RPMI8226 (cell line): ENCODE measurements at places on chromosomes 4 and X.
A peak's percentile ranks its signal among the peaks of the same experiment; 100 is the strongest.

DNA sequence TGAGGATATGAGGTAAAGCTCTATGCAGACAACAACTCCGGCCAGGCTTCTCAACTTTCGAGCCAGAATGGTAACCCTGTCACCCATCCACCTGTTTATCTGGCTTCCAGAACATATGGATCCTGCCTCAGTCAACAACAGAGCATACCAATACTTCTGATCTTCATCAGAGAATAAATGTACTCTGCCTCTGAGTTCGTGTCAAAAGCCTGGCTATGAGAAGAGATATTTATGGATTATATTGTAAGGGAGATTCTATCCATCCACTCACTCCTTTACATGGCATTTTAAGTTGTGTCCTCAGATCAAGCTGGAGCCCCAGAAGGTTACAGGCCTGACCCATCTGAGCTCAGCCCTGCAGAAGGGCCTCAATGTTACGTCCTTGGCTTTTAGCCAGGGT is 9.8 kb upstream of the FOXO4 start:
- DNase-seq, result no peak

- DNase-seq, result peak; percentile 26
Measured at GRCh38 chrX:139759637-139760036, 51.7 kb upstream of the MCF2 start.

DNA sequence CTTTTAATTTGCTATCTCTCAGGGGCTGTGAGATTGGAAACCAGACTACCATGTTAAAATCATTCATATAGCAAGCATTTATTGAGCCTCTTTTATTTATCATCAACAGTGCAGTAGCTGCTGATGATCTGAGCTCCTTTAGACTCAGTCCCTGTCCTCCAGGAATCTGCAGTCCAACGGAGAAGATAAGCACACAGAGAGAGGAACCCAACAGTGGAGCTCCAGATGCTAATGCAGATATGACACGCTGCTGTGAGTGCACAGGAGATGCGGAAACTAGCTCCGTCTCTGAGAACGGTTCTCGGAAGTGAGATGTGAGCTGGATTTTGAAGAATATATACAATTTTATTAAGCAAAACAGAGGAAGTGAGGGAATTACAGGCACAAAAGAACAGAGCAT is 35.4 kb downstream of the DCHS2 start:
- no peak for DNase-seq

DNA sequence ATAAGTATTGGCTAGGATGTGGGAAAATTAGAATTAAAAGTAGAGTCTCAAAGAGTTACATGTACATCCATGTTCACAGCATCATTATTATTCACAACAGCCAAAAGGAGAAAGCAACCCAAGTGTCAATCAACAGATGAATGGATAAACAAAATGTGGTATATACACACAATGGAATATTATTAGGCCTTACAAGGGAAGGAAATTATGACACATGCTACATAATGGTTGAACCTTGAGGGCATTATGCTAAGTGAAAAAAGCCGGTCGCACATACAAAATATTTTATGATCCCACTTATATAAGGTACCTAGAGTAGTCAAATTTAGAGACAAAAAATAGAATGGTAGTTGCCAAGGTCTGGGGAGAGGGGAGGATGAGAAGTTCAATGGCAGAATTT is 80.1 kb downstream of the HUWE1 start:
- DNase-seq, result no peak

GRCh38 chr4:127698789-127699200 is 31.4 kb upstream of the SLC25A31 start:
- DNase-seq, result no peak

DNA sequence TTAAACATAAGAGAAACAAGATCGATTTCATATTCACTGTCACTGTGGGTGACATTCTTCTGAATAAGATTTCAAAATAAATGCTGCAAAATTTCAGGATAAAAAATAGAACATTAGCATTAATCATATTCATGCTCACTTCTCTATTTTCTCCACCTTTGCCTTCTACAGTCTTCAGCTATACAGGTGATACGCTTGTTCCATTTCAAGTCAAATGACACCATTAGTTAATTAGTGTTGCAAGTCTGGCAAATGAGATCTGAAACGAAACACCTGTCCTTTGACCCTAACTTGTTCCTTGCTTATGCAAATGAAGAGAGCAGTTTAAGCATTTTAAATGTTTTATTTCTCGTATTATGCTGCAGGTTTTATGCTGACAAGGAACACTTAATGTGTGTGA is 667.5 kb upstream of the MAGEB2 start:
- no peak for DNase-seq

- DNase-seq, result no peak
Measured at GRCh38 chr4:30537456-30537855, 182.7 kb upstream of the PCDH7 start.

- DNase-seq, result no peak
Measured at GRCh38 chr4:3771164-3771809, 5.1 kb downstream of the ADRA2C start.
